Body of pancreas (tissue), 4 donors: ENCODE measurements at places on chromosomes 5 and 9. TPM values are rescaled to one million over a fixed set of nuclear protein-coding genes. Genes with fewer than 3 reads are reported as not detected.

- no peak for DNase-seq
These were observed 28.3 kb upstream of the TGFBR1 start for GRCh38 chr9:99076483-99077171.

MYOZ3 gene
- not detected for total RNA-seq

- DNase-seq: no peak
These were observed 1.5 kb downstream of the RORB start for GRCh38 chr9:74498621-74499095.

KIF20A gene
- total RNA-seq: 0.26 TPM

GRCh38 chr5:38448568-38449350, 107.7 kb downstream of the LIFR start:
- no peak for DNase-seq

INSL6 gene
- total RNA-seq: not detected

IL5 gene
- total RNA-seq: not detected

DNA sequence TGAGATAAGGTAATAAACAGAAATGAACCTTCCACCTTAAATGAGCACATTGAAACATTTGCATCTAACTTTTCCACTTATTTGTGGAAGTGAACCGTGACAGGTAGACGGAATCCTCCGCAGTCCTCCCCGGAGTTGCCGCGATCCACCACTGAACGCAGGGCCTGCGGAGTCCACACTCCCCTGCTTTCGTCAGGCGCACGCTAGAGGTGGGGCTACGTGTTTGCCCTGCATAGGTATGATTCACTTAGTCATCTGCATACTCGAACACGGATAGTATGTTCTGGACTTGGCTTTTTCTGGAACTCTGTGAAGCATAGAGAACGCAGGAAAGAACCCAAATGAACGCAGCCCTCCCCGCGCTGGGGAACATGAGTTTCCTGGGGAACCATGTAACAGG, 272.8 kb upstream of the IRX4 start:
- no peak for DNase-seq

MLLT3 gene
- 5.7 TPM for total RNA-seq

GMCL2 gene
- total RNA-seq: not detected

DNA sequence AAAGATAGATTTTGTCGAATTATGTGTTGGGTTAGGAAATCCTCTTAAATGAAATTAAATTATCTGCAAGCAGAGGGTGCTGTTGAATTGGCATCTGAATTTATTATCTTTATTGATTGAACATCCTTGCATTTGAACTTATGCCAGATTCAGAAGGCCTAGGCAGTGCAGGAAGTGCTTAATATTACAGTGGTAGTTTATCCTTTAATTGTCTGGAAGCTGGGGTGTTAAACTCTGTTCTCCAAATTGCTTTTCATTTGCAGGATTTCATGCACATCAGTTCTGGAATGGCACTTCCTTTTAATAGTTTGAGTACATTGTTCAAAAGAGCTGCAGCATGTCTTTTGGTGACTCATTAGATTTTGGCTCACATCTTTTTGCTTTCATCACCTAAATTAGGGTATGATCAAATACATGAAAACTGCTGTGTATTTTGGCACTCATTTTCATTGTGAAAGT, 186.3 kb downstream of the KDM4C start:
- no peak for DNase-seq

GRCh38 chr9:21465138-21465537, 17.0 kb downstream of the IFNE start:
- DNase-seq: no peak

CATSPER3 gene
- total RNA-seq: 0.52 TPM

HAVCR2 gene
- 2.3 TPM for total RNA-seq

GRCh38 chr9:127575875-127576778, 36.0 kb upstream of the STXBP1 start:
- peak; percentile 46 for DNase-seq

DNA sequence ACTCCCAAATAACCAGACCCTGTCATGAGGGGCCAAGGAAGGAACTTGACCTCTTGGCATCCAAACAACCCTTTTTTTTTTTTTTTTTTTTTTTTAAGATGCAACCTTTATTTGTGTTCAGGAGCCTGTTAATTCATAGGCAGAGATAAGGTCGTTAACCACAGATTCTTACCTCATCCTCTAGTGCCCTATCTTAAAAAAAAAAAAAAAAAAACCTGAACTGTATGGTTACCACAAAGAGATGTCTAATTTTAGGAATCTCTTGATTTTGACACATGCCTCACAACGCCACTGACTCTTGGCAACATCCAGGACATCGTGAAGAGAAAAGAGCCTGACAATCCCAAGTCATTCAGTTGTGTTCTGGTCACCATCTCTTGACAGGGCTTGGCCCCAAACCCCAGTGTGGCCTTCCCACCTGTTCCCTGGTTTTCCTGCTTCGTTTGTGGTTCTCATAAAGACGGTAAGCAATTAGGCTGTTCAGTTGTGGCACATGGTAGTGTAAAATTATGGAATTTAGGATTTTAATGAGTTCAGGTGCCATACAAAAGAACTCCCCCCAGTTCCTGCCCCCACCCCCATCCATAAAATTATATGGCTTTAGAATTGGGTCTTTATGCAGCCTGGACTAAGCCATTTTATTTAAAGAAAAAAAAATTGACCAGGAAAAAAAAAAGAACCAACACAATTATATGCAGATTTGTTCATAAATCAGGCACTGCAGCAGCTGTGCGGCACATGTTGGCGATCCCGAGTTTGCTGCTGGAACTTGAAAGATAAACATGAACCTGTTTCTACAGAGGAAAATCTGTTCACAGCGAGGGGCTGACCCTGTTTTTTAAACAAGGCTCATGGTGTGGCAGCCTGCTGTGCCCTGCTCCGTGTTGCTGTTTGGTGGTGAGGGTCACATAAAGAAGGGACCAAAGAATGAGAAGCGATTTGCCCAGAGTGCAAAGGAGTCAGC, 267.8 kb upstream of the CLINT1 start:
- no peak for DNase-seq

MYOT gene
- 1.0 TPM for total RNA-seq

GRCh38 chr5:170584450-170585058, 80.7 kb downstream of the KCNIP1 start:
- no peak for DNase-seq

DNA sequence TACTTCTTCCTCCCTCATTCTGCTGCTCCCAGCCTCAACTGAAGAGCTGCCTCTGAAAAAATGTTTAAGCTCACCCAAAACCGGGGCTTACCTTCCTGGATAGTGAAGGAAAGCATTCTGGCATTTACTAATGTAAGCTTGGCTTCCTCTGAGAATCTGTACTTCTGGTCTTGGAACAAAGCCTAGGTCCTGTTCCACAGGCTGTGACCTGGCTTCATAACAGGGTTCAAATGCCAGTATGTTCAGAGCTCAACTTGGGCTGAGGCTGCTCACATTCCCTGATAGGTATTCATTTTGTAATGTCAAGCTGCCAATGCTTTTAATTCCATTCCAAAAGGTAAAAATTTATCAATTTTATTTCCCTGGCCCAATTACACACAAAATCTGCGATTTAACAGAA, 411.7 kb upstream of the KCNN2 start:
- no peak for DNase-seq

DNA sequence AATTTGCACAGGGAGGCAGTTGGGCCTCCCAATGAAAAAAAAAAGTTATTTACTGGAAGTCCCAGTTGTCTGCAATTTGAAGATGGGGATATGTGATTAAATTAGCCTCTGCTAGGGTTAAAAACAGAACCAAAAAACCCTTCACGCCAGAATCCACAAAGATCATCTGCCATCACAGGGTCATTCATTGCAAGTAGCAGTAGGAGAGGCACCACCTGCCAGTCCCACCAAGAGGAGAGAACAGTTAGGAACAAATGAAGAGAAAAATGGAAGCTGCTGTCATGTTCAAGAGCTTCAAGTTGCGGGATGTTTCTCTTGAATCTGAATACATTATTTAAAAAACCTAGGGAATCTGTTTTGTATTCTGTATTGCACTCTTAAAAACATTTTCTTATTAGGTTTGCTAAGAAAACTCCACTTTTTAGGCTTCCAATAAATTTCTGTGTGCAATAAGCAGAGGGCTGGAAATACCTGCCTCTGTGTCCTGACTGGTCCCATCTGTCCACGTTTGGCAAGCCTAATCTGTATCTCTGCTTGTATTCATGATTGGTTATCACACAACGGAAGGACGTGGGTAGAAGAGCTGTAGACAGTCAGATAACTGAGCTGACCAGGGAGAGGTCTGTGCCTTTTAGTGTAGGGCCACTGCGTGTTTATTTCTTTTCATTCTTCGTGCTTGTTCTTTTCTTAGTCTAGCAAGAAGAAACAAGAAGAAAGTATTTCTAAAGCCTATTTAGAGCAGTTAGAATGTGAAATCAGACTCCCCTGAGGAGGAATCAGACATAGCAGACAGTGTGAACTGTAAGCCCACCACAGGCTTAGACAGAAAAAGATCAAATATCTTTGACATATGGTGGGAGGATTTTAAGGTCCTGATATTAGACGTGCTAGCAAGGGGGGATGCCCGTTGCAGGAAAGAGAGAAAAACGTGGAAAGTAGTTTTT, 630.6 kb upstream of the SEMA6A start:
- no peak for DNase-seq

PCDHGA1 gene
- 0.33 TPM for total RNA-seq

PAIP2 gene
- total RNA-seq: 54.2 TPM

DNA sequence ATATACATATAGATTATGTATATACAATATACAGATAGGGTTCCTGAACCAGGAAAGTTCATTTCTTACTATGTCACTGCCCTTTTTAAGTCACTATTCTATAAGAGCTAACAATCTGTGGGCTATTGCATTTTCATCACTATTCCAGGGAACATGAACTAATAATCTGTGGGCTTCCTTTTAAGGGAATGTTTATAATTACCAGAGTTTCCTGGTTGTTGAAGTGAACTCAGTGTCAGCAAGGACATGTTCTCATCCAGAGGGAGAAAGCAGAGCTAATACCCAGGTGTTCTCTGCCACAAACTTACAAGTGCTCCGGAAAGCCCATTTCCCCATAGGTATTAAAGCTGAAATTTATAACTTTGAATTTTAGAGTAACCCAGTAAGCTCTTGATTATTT, 69.6 kb downstream of the CWC27 start:
- DNase-seq: no peak

DNA sequence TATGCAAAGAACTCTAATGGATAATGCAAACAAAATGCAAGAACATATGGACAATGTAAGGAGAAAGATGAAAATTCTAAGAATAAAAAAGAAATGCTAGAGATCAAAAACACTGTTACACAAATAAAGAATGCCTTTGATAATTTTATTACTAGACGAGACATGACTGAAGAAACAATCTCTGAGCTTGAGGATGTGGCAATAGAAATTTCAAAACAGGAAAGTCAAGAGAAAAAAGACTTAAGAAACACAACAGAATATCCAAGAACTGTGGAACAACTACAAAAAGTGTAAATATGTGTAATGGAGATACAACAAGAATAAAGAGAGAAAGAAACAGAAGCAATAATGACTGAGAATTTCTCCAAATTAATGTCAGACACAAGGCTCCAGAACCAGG, 140.5 kb upstream of the ACOT12 start:
- no peak for DNase-seq

SNX30 gene
- 8.6 TPM for total RNA-seq

KCNN2 gene
- total RNA-seq: 4.6 TPM

GRCh38 chr5:42636425-42636824, 120.2 kb upstream of the CCDC152 start:
- DNase-seq: no peak

DNA sequence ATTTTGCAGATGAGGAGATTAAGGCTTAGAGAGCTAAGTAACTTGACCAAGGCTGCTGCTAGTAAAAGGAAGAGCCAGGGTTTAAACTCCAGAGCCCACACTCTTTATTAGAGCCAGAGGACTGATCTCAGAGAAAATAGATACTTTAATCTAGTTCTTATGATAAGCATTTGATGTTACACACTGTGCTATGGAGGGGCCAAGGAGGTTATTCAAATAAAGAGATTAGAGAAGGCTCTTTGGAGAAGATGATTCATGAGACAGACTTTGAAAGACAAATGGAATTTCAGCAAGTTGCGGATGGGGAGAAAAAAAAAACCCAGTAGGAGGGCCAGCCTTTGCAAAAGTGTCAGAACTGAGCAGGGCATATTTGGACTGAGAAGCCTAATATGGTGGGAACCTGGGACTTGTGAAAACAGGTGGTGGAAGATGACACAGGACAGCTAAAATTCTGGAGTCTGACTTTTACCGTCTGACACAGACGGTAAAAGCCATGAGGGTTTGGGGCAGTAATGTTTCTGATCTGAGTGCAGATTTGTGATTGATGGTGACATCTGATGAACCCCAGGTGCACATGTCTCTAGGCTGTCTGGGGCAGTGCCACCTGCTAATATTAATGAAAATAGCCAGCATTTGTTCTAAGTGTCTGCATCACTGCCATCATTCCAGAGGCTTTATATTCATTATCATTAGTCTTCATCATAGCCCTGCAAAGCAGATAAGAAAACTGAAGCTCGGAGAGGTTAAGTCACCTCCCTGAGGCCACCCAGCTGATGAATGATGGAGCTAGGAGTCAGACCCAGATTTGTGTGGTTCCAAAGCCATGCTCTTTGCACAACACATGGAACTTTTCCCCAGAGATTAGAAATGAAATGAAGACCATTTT, 65.3 kb upstream of the CXCL14 start:
- DNase-seq: no peak

DNA sequence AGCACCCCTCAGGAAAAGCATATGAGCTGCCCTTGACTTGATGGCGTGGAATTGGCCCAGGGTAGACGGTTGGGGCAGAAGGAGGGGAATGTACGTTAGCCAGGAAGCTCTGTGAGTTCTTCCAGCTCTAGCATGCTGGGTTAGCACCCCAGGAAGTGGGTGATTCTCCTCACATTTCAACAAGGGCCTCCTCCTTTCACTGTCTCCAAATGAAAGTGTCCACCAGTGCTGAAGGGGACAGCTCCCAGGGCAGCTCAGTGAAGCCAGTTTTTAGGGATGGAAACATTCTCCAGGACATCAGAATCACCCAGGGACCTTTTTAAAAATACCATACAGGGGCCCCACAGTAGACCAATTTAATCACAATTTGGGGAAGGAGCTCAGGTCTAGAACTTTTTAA, 17.2 kb upstream of the AFAP1L1 start:
- DNase-seq: no peak

TMEM174 gene
- total RNA-seq: not detected

DNA sequence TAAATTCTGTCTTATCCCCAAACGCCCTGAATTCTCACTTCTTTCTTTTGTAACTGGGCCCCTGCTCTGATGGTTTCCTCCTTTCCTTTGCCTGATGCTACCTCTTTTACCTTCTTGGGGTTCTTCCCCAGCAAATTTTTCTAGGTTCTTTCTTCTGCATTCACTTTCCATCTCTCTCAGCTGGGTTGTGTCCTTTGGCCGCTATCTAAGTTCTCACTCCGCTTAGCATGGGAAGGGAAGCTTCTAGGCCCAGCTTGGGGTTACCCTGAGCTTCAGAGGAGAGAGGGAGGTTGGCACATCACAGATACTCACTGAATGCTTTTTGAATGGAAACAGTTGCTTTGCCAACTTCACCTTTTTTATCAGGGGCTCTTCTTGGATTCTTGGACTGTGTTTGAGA, 17.0 kb downstream of the PALM2AKAP2 start:
- no peak for DNase-seq

GRCh38 chr5:100896054-100896453, 7.0 kb downstream of the ST8SIA4 start:
- DNase-seq: no peak
